Stimulated activated CD4-positive, alpha-beta T cell treated with anti-CD3 and anti-CD28 coated beads, Interleukin-1b, Interleukin-23, amount 100 ng/mL, for 24 hours (primary cell): ENCODE measurements at places on chromosomes 12 and 14.

DNA sequence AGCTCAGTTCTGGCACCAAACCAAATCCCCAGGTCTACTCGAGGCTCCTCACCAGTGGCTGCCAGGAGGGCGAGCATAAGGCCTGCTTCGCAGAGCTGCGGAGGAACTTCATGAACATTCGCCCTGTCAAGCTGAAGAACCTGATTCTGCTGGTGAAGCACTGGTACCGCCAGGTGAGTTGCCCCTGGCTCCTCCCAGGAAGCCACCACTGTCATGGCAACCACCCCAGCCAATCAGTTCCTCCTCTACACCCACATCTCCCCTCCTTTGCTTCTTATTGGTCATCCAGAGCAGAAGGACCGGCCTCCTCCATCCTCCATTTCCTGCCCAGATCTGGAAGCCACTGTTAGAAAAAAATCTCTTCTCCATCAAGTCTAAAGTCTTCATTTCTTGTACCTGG is 17.2 kb upstream of the OAS2 start:
- no peak for DNase-seq

GRCh38 chr12:56122637-56123036 is 4.6 kb downstream of the ZC3H10 start:
- no peak for DNase-seq

DNA sequence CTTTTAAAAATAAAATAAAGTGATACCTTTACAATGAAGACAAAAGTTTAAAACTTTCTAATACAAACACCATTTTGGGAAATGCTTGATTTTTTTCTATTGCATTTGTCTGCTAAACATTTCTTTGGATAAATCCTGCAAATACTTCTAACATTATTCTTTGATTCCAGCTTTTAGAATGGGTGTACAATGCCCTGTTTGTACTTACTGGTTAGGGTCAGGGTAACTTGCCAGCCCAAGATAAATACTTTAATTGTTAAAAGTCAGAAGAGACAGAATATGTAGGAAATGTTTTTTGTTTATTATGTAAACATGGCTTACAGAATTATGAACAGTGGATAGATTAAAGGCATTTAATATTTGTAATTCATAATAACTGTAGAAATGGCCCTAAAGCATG is 60.5 kb downstream of the WASHC4 start:
- DNase-seq, result no peak

DNA sequence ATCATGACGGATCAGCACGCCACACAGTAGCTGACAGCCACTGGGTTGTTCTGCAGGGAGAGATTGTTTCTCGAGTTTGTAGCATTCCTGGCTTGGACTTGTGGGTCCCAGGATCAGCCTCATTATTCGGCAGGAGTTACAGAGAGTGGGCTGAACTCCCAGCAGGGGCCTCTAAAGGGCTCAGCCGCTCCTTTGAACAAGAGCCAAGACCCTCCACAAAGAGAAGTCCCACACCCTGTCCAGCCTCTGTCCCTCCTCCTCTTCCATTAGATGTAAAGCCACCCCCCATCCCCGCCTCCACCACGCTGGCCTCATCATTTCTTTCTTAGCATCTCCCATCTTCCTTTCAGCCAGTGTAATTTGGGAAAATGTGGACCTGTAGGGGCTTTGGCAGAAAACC is 96.7 kb upstream of the HSPB8 start:
- DNase-seq, result no peak

- DNase-seq, result no peak
Measured at GRCh38 chr12:105020241-105020962, 34.3 kb downstream of the NOPCHAP1 start.
